ENCODE measurements at places on chromosomes 2 and 18.
A peak's percentile ranks its signal among the peaks of the same experiment; 100 is the strongest.

DNA sequence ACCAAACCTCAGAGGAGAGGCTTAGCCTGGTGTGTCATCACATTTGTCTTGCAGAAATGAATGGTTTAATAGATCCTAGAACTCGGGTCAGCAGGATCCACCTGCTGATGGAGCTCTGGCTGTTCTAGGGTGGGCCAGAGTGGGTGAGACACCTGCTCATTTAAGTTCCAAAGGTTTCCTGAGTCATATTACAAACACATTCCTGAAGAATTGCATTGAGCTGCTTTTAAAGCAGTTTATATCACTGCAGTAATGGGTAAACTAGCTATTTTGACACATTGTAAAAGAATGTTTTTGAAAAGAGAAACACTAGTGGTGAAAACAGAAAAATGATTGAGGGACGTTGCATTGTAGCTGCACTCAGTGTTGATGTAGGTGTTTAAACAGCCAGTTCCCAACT, 175.3 kb upstream of the TCF4 start:
- DNase-seq: no peak

- no peak for DNase-seq
Measured at GRCh38 chr2:37985333-37985732, 60.2 kb downstream of the RMDN2 start.

- DNase-seq: no peak
Measured at GRCh38 chr2:768451-768850, 91.2 kb upstream of the TMEM18 start.

GRCh38 chr18:25169701-25170100, 182.3 kb downstream of the ZNF521 start:
- no peak for DNase-seq

- DNase-seq: no peak
Measured at GRCh38 chr18:41706301-41706700, 248.7 kb upstream of the PIK3C3 start.

- DNase-seq: no peak
Measured at GRCh38 chr2:96898641-96899412, 28.9 kb upstream of the SEMA4C start.

DNA sequence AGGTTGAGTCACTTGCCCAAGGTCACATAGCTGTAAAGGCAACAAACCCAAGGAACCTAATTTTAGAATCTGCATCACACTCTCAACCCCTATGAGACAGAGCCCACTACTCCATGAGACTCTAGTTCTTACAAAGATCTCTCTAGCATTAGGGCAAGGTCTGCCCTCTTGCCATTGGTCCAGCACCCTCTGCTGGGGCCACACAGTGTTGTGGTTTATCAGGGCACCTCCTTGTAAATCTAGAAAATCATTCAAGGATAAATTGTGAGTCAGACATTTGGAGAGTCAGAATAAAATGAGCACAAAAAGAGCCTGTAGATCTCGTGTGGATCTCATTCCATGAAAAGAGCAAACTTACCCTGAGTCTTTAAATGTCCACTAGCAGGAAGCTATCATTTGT, 91.2 kb downstream of the SLC8A1 start:
- no peak for DNase-seq

DNA sequence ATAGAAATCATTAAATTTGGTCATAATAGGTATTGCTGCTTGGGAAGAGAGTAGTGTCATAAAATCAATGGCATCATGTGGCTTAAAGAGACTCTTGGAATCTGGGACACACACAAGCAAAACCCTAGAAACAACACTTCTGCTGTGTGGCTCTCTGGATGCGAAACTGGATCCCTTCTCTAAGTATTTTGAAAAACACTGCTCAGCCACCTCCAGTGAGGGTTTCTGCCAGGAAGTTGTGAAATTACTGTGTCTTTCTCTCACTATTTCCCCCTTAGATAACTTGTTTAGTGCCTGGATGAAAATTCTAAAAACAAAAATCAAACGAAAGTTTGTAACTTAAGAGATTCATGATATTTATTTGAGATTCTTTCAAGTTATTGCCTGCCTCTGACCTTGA, 163.8 kb downstream of the RHBDD1 start:
- no peak for DNase-seq

GRCh38 chr2:198000417-198000816, 196.0 kb downstream of the PLCL1 start:
- DNase-seq: no peak

GRCh38 chr2:41267929-41268659, 779.7 kb upstream of the PKDCC start:
- no peak for DNase-seq

DNA sequence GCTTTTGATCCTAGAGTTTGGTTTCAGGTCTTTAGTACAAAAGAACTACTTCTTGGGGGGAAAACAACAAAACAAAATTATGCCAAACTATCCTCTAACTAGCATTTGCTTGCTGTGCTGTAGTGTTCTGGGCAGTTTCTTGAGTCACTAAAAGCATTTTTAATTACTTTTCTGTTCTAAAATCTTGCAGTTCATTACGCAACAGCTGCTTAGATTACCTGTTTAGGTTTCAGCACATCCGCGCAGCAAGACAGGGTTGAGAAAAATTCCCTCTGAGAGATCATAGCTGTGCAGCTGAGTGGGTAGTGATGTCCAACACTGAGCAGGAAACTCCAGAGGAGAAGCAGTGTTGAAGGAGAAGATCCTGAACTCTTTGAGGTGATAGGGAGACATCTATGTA, 9.0 kb downstream of the DAW1 start:
- DNase-seq: no peak

- DNase-seq: no peak
Measured at GRCh38 chr2:19028587-19029375, 329.6 kb downstream of the OSR1 start.

GRCh38 chr18:37450434-37451132, 115.0 kb downstream of the CELF4 start:
- peak; percentile 33 for DNase-seq

DNA sequence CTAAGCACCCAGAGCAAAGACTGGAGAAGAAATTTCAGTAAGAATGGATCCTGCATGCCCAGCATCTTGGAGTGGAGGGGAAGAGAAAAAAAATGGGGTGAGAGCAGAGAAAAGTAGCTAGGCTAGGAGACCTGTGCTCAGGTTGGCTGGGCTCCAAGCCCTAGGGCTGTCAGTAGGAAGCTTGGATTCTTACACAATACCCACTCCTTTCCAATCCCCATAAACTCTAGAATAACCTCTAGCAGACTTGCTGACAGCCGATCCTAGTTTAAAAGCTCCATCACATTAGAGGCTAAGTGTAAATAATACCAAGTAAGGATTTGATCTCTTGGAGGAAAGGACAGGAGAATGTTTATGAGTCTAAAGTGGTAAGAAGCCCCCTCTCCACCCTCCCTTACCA, 46.2 kb upstream of the NABP1 start:
- no peak for DNase-seq

DNA sequence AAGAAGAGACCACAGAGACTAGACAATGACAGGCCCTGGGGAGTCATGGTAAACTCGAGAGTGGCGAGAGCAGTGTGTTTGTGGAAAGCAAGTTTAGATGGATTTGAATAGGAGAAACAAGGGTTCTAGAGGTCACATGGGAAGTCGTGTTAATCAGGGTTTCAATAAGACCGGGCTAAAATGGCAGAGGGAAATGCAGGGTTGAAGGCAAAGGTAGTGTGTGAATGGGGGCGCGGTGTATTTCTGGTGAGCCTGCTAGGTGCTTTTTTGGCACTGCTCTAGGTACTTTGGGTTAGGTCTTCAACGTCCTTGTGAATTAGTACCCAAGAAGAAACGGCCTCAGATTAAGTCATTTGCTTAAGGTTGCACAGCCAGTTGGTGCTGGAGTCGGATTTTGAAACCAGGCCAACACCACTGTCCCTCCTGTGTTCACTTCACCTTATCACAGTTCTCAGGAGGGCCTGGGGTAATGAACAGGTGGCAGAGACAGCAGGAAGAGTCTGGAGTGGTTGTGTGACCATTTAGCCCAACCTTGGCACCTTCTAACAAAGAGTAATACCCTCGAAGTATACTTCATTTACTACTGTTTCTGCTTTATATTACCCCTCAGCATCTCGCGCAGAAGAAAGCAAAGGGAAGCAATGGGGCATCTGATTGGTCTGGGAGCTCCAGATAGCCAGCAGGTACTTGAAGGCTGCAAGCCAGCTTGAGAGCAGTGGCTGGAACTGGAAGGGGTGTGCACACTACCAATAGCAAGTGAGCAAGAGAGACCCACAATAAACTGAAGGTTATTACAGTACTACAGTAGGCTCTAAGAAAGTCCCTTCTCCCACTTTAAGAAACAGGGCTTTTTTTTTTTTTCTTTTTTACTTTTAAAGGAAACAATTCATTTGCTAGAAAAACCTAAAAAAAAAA, 33.4 kb upstream of the GAREM2 start:
- no peak for DNase-seq

GRCh38 chr2:53247956-53248735, 519.5 kb upstream of the CHAC2 start:
- peak; percentile 5 for DNase-seq

DNA sequence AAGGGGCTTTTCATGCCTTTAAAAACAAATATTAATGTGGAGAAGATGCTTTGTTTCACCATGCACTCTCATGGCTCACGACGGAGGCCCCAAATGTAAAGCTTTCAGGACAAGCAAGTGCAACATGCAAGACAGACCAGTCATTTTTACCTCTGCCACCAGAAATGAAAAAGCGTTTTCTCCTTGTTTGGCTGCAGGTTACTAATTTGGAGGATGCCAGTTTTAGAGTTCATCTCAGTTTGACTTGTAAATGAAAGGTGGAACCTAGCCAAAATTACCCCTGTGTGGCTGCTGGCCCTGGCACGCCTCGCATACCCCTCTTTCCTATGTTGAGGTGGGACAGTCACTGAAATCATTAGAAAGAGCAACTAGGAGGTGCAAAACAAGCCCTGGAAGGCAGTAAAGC, 138.6 kb downstream of the BCL2 start:
- no peak for DNase-seq

All from trophoblast cell (in vitro differentiated cells and primary cell).